ENCODE measurements at places on chromosomes 1 and 21.

DNA sequence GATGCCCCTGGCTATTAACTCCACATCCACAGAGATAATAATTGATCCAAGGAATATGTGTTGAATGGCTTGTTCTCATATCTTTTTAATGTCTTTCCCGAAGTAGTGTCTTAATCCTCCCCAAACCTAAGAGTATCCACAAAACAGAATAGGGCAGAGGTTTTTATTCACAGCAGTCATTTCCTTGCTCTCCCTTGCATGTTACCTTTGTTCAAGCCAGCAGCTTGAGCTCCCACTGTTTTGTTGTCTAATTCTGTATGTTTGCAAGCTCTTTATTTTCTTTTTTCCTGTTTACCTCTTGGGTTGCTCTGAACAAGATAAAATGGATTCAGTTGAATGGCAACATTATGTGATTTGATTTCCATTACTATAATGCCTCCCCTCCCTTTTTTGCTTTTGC, 308.6 kb upstream of the ZP4 start:
- DNase-seq, result no peak

- no peak for DNase-seq
These were observed 140.6 kb downstream of the PEX14 start for GRCh38 chr1:10615332-10615731.

DNA sequence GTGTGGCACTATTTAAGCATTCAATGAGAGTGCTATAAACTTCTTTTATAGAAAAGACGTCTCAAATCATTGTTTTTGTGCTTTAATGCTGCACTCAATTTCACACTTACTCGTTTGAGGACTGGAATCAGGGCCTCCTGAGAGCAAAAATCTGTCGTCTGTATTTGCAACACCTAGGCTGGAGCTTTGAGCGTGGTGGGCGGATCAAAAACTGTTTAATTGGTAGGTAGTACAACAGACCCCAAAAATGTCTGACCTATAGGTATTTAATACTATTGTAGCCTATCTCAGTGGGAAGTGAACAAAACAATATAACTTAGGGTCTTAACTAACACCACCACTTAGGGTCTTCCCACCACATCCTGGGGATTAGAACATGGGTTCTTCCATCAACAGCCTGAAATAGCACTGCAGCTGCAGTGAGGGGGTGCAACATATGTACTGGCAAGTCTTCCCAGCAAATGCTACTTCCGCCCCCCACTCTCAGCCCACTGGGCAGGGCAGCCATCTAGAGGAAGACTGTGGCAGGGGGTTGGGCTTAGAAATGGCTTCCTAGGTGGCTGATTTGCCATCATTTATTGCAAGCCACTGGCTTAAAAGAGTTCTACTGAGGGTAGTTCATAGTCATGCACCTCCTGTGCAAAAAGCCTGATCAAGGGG, 48.3 kb downstream of the CD46 start:
- DNase-seq, result no peak

GRCh38 chr1:17933501-17933900, 174.1 kb upstream of the IGSF21 start:
- peak; percentile 48 for DNase-seq

DNA sequence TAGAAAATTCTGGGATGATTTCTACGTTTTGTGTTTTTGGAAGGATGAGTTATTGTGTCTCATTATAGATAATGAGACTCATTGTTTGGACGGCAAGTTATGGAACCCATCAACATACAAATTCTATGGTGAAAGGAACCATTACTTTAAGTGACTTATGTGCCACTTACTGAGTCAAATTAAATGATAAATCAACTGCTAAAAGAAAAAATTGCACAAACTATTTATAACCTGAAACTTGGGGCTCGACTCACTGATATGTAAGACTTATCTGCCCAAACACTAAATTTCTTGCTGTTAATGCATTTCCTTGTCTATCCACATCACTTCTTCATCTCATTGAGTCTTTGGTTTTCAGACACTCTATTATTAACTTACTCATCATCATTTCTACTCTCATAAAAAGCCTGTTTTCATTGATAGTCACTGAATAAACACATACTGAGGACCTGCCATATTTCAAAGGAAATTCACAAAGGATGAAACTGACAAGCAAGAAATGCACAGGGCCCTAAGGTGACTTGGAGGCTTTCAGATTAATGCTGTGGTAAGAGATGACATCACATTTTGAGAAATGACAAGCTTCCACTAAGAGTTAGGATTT, 872.7 kb upstream of the ADAMTS5 start:
- no peak for DNase-seq

GRCh38 chr1:217712925-217713597, 81.9 kb downstream of the SPATA17 start:
- DNase-seq, result no peak

DNA sequence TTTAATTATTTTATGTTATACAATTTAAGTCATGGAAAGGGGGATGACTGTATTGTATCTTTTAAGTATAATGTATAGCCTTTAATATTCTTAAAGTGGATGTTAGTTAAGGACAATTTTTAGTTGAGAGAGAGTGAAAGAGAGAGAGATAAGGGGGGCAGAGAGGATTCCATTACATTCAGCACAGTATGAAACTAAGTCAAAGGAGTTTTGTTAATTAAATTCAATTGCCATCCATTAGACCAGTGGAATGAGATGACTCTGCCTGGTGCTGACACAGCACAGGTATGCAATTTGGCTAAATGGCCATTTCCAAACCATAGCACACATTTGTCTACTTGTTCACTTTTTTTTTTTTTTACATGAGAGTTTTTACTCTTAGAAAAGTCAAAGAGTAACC, 27.5 kb downstream of the NFIA start:
- no peak for DNase-seq

DNA sequence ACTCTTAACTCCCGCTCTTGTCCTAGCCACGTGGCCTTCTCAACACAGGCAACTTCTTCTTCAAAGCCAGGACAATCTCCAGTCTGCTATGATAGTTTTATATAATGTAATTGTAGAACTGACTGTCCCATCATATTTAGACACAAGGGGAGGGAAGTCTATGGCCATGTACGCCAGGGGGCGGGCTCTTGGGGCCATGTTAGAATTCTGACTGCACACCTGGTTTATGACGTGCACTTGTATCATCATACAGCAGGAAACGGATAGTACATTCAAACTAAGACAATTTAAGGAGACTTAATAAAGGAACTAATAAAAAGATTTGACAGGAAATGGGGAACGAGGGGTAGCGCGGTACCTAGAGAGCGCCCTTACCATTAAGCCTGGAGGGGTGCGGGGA, 21.5 kb downstream of the DMRTB1 start:
- no peak for DNase-seq

- DNase-seq, result no peak
These were observed 43.8 kb downstream of the CAPN2 start for GRCh38 chr1:223755992-223756775.

DNA sequence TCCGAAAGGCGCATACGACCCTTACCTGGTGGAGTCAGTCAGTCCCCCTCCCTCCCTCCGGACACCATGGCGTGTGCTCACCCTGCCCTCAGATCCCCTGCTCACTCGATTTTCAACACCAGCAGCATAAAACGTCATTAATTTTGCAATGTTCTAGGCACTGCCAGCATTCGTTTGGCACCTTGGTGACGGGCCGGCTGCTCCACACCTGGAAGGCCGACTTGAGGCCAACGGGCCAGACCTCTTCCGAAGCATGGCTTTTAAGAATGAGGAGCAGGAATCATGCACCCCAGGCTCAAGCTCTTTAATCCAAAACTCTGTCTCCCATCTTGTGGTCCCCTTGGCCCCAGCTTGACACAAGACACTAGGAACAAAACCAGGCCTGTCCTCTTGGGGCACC, 33.1 kb downstream of the NPHP4 start:
- DNase-seq, result no peak

DNA sequence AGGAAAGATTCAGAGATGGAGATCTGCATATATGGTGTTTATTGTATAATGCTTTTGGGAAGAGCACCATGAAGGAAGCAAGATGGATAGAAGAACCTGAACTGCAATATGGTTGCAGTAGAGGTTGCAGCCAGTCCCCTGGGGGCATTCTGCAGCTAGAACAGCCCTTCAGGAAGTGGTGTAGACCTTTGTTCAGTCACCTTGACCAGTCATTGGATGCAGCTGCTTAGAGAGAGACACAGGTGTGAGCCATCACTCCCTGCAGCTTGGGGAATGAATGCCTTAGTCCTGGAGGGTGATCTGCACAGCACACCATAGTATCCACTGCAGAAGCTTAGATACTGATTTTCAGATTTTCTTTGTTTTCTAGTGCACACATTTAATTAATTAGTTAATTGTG, 42.3 kb downstream of the NEK7 start:
- no peak for DNase-seq

DNA sequence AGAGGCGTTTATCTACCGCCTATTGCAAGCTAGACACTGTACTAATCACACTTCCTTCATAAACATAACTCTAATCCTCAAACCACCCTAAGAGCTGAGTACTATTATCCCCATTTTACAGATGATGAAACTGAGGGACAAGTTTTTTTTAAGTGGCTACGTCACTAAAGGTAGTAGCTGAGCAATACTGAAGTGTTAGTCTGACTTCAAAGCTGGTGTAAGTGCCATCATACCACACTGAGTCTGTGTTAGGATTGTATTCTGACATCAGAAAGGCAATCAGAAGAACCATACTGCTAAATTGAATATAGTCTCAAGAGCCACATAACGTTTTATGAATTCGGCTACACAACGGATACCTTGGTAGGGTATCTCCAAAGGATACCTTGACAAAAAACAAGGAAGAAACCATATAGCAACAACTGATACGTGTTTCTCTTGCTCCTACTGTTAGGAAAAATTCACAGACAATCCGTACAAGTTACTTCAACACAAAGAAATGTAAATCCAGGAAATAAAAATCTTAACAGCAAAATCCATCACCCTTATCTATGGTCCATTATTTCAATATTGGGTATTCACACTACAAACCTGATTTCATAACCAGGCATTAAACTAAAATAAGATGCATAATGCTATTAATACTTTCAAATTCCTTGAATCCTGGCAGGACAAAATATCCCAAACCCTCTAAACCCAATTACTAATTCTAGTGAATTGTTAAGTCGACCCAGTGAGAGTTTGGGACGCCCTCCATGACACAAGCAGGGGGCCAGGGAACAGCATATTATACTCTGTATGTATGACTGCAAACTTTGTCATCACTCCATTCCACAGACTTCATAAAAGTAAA, 1.6 kb downstream of the TP53BP2 start:
- DNase-seq, result no peak

- DNase-seq, result no peak
These were observed 44.5 kb upstream of the CCDC190 start for GRCh38 chr1:162905174-162906158.

DNA sequence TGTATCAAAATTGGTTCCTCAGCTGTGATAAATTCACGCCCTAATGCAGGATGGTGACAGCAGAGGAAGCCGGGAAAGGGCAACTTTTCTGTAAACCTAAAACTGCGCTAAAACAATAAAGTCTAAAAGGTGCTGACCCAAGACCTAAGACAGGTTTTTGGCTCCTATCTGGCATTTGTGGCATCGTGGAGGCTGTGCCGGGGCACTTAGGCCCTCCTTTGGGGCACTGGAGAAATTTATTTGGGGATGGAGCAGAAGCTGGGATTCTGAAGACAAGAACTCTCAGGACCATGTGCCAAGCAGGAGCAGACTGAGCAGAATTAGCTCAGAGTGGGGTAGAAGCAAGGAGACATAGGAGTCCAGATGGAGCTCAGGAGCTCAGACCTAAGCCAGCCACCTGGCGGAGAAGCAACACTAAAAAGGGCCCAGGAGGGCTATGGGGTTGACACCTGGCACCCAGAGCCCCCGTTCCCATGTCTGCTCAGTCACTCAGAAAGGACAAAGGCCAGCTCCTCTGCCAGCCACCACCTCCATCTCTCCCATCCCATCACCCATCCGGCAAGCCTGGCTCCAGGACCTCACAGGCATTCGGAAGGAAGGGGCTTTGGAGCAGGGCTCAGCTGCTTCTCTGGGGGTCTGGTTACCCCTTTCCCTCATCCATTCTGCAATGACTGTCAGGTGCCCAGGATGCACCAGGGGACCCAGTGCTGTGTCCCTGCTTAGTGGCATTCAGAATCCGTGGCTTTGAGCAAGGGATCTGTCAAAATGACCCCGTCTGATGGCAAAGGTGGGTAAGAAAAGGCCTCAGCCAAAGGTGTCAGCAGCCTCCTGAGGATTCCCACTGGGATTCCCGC, 347.7 kb downstream of the NPHP4 start:
- DNase-seq, result peak; percentile 34

GRCh38 chr1:208336137-208336518, 91.9 kb upstream of the PLXNA2 start:
- DNase-seq, result no peak

DNA sequence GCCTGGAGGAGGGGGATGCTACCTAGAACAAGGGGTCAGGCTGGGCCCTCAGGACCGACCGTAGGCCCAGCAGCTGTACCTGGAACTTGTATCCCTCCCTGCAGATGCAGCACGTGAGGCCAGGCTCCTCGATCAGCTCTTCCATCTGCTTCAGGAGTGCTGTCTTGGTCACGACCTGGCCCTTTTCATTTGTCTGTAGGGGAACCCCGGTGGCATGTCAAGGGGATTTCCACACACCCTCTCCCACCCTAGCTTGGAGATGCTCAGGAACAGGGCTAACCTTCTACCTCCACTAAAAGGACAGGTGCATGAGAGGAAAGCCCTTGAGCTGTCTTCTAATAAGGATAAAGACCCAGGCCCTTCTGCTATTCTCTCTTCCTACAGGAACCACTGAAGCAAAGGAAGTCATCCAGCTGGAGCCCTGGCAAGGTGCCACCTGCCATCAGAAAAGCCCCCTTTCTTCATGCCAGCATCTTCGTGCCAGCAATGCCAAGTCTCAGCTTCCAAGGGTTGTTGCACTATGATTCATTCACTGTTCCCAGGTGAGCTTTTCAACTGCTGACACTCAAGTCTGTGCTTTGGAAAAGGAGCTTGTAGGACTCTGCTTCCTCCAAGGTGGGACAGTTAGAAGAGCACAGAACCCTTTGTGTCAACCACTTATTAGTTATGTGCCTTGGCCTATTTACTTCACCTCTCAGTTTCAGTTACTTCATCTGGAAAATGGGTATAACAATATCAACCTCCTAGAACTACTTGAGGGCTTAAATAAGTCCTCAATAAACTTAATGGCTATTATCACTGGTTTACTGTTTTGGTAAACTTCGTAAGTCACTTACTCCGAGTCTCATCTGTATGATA, 122.1 kb downstream of the UBR4 start:
- DNase-seq, result peak; percentile 61
